ENCODE measurements at places on chromosomes 16 and 17.

DNA sequence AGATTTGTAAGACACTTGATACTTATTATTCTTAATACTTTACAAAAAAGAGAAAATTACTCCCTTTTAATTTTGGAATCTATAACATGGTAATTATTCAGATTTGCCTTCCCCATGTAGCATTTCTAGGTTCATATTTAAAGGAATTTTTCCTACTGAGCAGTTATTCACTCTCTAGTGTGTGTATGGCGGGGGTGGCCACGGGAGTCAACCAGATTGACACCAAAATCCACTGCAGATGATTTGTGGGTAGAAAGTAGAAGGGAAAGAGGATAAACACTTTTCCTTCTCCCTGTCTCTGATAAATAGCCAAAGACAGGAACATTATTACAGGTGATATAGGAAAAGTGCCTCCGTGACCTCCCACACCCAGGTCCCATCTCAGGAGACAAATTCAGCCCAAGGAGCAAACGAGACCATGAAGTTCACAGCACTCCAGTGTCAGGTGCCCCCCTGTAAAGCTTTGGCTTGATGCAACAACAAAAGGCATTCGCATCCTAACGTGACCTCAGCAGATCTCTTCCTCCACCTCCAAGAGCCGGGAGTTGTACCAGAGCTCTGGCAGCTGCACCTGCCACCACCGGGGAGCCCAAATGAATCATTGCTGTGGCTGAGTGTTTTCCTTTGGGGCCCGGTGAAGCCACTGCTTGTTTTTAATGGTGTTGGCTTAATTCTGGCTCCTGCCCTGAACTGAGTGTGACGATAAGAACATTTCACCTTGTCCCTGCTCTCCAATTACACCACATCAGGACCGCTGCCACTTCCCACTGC is 92.7 kb upstream of the NOL11 start:
- no peak for DNase-seq

DNA sequence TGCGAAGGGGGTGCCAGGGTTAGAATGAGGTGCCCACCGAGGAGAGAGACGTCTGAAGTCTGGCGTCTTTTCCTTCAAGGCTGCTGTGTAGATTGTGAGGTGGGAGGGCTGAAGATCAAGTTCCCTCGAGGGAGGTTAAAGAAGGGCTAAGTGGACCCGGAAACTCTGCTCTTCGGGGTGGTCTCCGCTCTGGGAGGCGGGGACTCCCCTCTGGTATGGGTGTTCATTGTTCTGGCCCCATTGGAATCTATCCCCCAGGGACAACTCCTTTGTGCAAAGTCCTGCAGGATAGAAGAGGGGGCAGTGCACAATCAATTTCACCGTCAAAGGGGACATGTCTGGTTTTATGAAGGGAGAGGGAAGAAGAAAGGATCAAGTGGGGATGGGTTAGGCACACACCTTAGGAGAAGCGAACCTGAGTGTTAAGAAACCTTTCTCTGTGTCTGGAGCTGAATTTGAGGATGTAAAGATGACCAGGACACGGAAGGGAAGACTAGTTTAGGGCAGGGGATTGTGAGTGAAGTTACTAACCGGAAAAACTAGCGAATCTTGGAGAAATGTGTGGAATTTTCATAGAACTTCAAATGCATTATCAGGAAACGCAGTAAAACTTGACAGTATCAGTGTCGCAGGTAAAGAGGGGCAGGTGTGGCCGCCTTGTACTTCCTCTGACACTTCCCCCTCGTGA is 809 bp upstream of the RAB34 start:
- no peak for DNase-seq

DNA sequence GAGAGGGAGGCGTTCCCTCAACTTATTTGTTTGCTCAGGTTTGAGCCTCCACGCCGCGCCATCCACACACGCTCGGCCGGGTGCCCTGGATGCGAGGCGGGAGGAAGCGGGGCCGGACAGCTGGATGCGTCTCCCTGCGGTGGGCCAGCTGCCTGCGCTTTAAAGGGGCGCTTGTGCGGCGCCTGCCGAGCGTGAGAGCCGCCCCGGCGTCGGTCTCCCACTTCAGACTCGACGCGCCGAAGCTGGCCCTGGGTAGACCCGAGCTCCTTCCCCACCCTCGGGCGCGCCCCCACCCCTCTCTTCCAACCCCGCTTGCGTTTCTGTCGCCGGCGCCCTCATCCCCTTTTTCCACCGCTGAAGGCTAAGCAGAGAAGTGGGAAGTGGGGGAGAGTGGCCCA is 527 bp upstream of the CHAD start:
- DNase-seq: no peak

GRCh38 chr17:7853691-7854038 is 1.2 kb upstream of the TMEM88 start:
- no peak for DNase-seq

DNA sequence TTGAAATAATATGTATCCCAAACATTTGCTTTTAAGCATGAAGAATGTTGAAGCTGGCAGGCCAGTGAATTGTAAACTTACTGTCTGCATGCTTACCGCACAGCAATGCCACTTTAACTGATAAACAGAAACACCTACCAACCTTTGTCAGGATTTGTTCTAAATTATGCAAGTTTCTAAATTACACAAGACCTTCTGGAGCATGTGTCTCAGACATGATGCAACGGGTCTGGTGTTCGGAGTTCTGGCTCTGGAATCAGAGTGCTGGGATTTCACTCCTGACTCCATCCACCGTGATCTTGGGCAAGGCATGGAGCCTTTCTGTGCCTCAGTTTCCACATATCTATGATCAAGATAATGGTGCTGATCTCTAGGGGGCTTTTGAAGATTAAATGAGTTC is 111.2 kb downstream of the CCT6B start:
- DNase-seq: no peak

GRCh38 chr17:28970879-28971278 is 19.6 kb upstream of the PHF12 start:
- DNase-seq: no peak

DNA sequence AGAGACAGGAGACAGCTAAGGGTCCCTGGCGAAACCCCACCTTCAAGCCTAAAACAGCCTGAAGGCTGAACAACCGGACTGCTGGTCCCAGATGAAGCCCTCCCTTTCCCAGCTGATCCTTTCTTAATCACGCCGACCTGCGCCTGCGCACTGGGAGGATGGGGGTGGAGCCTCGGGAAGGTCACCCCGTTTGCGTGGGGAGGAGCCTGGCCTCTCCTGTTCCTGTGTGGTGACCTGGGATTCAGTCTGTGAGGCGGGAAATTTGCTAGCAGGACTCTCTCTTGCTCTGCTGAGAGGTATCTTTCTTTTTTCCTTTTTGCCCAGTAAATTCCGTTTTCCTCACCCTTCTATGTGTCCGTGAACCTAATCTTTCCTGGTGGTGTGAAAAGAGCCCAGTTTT is 9.6 kb downstream of the FAM20A start:
- no peak for DNase-seq

GRCh38 chr16:80718480-80719220 is 85.7 kb downstream of the CDYL2 start:
- DNase-seq: no peak

DNA sequence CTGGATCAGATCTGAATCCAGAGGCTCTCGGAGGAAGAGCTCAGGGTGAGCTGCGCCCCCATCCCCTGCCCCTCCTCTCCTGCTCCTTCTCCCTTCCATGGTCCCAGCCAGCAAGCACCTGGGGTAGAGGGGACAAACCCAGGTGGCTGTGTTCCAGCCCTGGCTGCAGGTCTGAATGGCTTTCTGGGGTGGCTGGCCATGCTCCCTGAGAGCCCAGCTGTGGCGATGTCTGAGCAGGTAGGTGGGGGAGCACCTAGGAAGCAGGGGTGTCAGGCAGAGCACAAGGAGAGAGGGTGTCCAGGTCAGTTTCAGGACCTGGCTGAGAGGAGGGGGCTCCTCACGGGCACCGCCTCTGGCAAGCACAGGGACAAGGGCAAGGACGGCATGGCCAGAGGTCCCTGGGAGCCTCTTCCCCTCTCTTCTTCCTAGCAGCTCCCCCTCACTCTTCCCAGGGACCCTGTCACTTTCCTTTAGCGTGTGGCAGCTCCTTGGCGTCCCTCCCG is 310.0 kb downstream of the SEC14L1 start:
- DNase-seq: no peak

DNA sequence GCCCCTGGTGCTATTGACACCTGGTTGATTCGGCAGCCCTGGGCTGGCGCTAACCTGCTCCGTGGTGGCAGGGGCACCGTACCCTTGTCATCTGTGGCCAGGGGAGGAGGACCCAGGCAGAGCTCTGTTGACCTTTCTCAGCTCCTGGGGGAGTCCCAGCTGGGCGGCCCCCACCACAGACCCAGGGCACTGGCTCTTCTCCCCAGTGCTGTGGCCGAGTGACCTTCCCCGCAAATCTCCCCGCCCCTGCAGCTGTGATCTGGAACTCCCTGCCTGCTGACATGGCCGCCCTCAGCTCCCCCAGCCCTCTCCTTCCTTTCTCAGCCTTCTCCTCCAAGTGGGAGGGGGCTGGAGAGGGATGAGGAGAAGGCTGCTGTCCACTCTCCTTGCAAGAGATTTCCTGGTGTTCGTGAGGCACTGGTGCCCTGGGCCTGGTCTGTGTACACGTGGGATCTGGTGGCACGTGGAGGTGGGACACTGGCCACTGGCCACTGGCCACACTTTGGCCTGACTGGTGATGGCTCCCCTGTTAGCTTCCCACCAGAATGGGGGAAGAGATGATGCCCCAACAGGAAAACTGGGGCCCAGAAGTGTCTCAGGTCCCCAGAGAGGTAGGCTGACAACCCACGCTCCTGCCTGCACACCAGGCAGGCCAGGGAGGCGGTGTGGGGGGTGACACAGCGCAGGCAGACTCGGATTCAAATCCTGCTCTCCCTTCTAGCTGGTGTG is 8.2 kb downstream of the FMNL1 start:
- DNase-seq: no peak

- DNase-seq: no peak
These were observed 100.2 kb upstream of the FOXF1 start for GRCh38 chr16:86410081-86410480.

- no peak for DNase-seq
These were observed 1.0 kb downstream of the TSPOAP1 start for GRCh38 chr17:58327363-58328194.

DNA sequence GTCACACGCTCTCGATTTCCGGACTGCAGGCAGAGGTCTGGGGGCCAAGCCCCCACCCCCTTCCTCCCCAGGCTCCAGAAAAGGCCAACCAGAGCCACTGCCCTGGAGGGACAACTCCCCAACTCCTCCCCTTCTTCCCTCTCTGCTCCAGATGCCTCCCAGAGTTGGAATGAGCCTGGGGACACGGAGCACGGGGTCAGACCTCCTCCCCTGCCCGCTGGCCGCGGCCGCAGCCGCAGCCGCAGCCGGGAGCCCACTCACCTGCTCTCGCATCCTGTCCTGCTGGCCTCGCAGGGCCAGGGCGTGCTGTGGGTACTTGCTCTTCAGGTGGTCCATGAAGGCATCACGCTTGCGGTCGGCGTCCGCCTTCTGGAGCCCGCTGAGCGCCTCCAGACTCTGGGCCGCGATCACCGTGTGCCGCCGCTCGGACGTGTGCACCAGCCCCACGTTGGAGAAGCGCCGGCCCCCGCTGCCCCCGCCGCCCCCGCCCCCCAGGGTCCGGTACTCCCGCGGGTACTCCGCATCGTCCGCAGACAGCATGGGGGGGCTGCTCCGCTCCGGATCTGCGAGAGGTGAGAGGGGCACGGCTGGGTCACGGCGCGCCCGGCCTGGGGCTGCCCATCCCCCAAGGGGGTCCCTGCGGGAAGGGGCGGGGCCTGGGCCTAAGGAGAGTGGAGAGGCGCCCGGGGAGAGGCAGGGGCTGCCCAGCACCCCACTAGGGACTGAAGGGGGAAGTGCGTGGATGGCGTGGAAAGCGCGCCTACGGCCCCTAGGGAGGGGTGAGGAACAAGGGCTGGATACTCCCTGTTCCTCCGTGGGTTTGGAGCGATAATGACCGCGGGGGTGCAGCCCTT is 27.3 kb downstream of the SRCIN1 start:
- DNase-seq: no peak

DNA sequence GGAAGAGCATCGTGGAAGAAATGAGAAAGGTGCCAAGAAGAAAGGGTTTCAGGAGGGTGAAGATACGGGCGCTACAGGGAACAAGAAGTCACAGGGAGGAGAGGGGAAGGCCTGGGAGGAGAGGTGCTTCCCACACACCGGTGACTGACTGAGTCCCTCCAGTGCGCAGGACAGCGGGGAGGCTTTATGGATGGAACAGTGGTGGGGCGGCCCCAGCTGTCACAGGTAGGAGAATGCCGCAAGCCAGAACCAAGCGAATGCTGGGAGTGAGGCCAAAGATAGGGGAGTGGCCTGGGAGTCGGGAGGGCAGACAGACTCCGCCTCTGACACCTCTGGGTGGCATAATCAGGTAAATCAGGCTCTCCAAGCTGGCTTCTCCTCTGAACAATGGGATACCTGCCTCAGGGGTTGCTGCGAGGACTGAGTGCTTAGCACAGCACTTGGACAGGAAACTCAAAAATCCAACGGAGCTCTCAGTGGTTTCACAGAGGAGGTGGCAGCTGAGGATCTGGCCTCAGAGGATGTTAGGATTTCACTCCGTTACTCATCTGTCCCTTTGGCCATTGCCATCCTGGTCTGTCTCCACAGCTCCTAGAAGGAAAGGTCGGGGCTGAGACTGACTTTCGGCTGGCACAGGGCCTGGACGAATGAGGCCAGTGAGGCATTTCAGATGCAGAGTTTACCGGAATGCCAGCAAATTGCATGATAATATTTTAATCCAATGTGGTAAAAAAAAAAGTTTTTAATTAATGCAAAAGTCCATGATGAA is 717 bp upstream of the CNP start:
- no peak for DNase-seq

DNA sequence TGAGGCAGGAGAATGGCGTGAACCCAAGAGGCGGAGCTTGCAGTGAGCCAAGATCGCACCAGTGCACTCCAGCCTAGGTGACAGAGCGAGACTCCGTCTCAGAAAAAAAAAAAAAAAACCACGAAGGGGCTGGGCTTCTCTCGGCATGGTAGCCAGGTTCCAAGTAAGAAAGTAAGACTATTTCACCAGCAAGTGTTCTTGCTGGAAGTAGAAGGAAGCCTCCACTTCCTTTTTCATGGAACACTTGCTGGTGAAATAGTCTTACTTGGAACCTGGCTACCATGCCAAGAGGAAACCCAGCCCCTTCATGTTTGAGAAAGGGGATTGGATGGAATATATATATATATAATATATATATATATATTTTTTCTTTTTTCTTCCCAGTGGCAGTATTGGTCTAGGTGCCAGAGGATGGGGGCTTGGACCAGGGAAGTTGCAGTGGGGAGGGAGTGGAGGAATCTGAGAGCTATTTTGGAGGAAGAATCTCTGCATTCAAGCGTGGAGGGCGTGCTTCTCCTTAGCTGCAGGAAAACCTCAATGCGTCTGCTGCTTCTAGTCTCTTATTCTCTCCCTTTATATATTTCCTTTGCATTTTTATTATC is 7.2 kb upstream of the N4BP1 start:
- no peak for DNase-seq

DNA sequence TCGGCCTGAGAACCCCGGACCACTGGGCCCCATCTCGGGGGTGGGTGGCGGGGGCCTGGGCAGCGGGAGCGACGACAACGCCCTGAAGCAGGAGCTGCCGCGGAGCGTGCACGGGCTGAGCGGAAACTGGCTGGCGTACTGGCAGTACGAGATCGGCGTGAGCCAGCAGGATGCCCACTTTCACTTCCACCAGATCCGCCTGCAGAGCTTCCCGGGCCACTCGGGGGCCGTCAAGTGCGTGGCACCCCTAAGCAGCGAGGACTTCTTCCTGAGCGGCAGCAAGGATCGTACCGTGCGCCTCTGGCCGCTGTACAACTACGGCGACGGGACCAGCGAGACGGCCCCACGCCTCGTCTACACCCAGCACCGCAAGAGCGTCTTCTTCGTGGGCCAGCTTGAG is 8.9 kb upstream of the SERPINF2 start:
- DNase-seq: no peak

GRCh38 chr16:10065019-10065418 is 117.2 kb downstream of the GRIN2A start:
- DNase-seq: no peak
